ENCODE measurements at places on chromosomes 3 and 15.

GRCh38 chr3:152173627-152174026, 95.1 kb upstream of the MBNL1 start:
- no peak for DNase-seq

GRCh38 chr3:139264375-139264774, 79.4 kb upstream of the MRPS22 start:
- DNase-seq, result no peak

DNA sequence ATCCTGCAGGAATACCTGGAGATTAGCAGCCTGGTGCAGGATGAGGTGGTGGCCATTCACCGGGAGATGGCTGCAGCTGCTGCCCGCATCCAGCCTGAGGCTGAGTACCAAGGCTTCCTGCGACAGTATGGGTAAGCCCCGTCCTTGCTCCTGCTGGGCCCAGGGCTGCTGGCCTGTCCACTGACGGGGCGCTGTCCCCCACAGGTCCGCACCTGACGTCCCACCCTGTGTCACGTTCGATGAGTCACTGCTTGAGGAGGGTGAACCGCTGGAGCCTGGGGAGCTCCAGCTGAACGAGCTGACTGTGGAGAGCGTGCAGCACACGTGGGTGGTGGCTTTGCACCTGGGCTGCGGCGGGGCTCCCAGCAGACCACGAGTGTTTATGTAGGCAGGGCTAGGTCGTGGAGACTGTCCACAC, 5.0 kb downstream of the FES start:
- no peak for DNase-seq

DNA sequence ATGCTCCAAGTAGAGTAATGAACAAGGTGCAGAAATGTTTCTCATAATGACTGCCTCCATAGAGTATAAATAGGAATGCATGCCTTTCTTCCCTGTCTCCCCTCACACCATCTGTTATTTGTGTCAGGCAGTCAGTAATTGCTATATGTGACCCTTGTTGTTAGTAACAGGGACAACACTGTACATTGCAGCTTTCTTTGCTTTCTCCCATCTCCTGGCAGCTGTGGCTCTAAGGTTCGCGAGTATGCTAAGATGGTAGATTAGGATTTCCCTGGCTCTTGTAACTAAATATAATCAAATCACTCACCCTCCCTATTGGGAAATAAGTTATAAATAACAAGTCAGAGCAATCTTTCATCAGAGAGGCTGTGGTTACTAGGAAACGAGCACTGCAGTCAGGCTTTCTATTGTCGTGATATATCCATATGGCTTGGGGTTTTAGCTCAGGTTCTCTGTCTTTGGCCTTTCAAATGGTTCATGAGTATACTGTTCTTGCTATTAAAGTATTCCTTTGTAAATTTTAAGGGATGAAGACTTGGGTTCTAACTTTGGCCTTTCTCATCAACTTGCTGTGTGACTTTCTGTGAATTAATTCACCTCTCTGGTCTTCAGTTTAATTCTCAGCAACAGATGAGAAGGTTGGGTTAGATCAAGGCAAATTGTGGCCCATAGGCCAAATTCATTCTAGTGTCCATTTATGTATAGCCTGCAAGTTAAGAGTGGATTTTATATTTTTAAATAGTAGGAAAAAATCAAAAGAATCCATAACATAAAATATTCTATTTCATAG, 8.1 kb upstream of the MINDY4B start:
- no peak for DNase-seq

- DNase-seq, result no peak
These were observed 54.4 kb downstream of the ATP1B3 start for GRCh38 chr3:141930801-141931200.

DNA sequence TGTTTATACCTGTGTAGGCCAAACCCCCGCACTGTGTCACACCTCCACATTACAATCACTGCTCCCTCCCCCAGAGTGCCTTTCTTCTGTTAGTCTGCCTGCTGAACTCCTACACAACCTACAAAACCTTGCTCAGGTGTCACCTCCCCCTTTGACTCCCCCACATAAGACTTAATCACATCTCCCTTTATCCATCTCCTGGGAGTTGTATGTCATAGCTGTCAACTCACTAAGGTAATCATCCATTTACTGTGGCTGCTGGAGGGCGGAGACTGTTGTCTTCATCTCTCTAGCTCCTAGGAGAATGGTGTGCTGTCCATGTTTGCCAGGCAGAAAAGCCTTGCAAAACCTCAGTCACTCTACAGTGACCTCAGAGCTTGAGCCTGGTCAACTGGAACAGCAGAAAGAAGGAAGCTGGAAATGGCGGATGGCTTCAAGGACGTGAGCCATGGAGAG, 43.8 kb downstream of the ZNF710 start:
- DNase-seq, result no peak

DNA sequence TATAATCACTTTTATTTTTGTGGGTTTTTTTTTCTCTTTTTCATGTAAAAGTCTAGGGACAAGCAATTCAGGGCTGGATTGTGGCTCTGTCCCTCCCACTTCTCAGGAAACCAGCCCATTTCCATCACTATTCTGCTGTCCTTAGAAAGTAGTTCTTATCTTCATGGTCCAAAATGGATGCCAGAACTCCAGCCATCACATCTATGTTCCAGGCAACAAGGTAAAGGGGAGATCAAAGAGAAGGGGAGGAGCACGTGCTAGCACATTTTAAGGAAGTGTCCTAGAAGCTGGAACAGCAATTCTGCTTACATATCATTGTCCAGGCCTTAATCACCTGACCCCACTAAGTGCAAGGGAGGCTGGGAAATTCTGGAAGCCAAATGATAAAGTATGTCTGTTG, 181.1 kb upstream of the C2CD4B start:
- DNase-seq, result no peak

- DNase-seq, result no peak
These were observed 68.9 kb downstream of the DUT start for GRCh38 chr15:48400086-48400485.

DNA sequence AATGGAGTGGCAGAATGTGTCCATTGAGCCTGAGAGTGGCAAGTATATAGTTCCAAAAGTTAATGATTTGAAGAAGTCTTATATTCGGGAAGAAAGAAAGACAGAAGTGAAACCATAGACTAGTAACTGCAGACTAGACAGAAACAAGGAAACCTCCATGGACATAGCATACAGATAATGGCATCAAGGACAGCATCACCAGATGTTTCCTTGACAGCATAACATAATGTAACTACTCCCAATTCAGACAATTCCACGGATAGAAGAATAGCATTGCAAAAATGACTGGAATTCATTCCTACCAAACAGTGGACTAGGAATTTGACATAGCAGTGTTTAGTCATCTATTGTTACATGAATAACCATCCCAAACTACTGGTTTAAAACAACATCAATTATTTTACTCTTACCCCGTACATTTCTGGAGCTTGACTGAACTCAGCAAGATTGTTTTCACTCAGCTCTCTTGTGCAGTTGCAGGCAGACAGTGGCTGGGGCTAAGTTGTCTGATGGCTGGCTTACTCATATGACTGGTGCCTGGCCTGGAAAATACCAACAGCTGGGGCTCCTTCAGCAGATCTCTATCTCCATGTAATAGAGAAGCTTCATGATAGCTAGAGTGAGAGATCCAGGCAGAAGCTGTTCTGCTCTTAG, 109.7 kb upstream of the GADL1 start:
- no peak for DNase-seq

DNA sequence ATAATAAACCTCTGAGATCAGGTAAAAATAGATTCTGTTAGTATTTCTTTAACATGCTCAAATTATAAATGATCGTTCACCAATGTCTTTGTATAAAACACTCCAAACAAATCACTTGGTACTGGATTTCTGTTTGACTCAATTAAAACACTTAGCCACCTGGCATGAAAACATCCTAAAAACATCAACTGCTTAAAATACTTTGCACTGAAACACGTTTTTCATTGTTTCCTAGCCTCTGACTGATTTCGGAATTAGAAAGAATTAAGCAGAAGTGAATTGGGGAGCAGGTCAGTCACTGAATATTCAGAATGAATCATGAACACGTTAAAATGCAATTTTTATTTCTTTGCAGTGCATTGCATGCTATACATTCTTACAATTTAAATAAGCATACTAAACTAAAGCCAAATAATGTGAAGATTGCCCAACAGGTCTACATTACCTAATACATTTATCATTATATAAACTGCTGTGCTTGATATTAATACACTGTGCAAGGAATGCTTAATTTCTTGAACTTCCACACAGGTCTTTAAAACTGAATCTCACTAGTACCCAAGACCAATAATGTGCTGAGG, 1.6 kb downstream of the THRB start:
- DNase-seq, result no peak

DNA sequence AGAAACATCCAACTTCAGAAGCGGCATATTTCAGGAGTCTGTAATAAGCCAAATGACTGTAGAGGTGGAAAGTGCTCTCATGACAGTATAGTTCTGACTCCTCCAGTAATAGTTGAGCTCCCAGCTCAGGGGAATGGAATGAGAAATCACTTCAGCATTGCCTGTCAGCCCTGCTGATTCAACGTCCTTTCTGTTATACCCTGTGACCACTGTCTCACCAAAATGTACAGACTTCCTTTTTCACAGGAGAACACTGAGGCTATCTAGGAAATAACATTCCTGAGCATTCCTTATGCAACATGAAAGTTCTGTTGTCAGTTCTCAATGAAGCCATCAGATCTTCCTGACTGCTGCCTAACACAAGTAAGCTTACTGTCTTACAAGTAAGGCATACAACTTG, 284.5 kb upstream of the MME start:
- DNase-seq, result no peak

GRCh38 chr15:63030101-63030551, 12.4 kb upstream of the TPM1 start:
- no peak for DNase-seq

GRCh38 chr3:85394424-85394823, 435.6 kb downstream of the CADM2 start:
- DNase-seq, result no peak

- DNase-seq, result no peak
These were observed 10.6 kb upstream of the MECOM start for GRCh38 chr3:169674090-169674489.

DNA sequence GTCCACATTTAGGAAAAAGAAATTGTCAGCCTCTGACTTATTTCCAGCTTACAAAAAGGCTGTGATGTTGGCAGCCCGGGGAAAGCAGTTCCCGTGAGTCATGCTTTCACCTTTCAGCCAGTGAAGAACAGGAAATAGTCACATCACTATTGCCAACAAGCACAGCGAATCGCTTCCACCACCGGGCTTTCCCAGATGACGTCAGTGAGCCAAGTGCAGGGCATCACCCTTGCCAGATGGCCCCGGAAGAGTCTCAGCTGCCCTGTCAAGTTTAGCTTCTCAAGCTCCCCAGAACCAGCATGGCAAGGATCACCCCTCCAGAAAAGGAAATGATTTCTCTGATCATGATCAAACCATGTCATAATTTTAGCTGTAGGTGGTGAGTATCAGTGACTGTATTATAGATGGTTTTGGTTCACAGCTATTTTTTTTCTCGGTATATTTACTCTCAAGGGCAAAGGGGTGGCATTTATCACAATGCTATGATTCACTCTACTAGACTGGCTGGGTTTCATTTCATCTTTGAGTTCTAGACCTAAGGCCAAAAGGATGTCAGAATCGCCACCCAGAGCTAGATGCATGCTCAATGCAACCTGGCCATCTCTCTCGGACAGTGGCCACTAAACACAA, 32.9 kb downstream of the B3GNT5 start:
- peak; percentile 83 for DNase-seq

GRCh38 chr3:149442851-149443544, 31.5 kb upstream of the TM4SF4 start:
- no peak for DNase-seq

DNA sequence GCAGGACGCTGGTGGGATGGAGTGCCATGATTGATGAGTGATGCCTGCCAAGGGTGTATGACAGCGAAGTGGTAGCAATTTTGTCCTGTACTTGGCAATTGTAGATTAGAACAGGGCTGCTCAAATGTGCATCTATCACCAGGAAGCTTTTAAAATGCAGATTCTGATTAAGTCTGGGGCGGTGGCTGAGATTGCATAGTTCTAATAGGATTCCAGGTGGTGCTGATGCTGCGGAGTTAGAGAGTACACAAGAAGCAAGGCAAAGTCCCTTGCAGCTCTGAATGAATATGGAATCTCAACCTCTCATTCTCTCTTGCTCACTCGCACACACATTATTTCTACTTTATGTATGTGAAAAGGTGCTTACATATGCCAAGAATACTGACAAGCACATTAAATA, 670.4 kb downstream of the FHIT start:
- DNase-seq, result no peak

DNA sequence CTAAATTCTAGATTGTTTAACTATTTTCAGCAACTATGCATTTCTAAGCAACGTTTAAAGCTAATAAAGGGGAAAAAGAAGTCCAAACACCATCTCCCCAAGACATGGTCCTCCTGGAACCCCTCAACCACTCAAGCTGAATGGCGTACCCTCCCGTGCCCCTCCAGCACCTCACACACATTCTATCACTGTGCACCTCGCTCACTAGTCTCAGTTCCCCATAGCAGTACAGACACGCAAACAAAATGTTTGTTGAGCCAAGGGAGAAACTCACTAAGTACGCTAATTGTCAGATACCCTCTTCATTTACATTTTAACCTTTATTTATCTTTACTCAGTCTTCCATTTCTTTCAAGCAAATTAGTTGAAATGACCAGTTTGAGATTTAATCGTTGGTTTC, 48.8 kb downstream of the ACAP2 start:
- DNase-seq, result no peak

DNA sequence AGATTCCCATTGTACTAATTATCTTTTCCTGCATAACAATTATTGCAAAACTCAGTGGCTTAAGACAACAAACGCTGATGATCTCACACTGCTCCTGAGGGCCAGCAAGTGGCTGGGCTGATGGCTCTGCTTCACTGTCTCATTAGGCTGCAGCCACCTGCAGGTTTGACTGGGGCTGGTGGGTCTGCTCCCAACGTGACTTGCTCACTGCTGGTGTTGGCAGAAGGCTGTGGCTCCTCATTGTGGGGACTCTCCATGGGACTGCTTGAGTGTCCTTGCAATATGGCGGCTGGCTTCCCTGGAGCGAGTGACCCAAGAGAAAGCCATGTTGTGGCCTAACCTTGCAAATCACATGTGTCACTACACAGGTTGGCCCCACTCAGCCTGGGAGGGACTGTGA, 71.1 kb downstream of the PLXNA1 start:
- no peak for DNase-seq

DNA sequence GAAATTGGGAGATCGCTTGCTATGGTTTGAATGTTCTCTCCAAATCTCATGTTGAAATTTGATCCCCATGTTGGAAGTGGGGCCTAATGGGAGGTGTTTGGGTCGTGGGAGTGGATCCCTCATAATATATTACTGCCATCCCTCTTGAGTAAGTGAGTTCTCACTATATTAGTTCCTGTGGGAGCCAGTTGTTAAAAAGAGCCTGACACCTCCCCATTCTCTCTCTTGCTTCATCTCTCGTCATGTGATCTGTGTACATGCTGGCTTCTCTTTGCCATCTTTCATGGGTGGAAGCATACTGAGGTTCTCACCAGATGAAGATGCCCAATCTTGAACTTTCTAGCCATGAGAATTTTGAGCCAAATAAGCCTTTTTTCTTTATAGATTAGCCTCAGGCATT, 43.0 kb upstream of the IL20RB start:
- DNase-seq, result no peak

GRCh38 chr3:14640157-14640562, 11.4 kb upstream of the CCDC174 start:
- no peak for DNase-seq

Measured in stimulated activated CD8-positive, alpha-beta memory T cell treated with anti-CD3 and anti-CD28 coated beads, Interleukin-4, amount 100 ng/mL, for 1 hour (primary cell).